ENCODE measurements at places on chromosomes 7 and 10. TPM values are rescaled to one million over a fixed set of nuclear protein-coding genes. Genes with fewer than 3 reads are reported as not detected.

Gene SPDYE2B
- total RNA-seq = not detected

Gene PNLIP
- not detected for total RNA-seq

Gene ZCWPW1
- 4.0 TPM for total RNA-seq

Gene ENTPD1
- 49.4 TPM for total RNA-seq

Gene LRRC17
- total RNA-seq = 0.69 TPM

Gene CYP26A1
- total RNA-seq = not detected

Gene AKR1E2
- total RNA-seq = 4.5 TPM

GRCh38 chr10:42951486-42952251 is 125.2 kb upstream of the RET start:
- no peak for DNase-seq

- no peak for DNase-seq
These were observed 238.5 kb downstream of the ZMYND11 start for GRCh38 chr10:373526-374309.

- no peak for DNase-seq
These were observed 790.3 kb upstream of the KCND2 start for GRCh38 chr7:119482671-119483070.

DNA sequence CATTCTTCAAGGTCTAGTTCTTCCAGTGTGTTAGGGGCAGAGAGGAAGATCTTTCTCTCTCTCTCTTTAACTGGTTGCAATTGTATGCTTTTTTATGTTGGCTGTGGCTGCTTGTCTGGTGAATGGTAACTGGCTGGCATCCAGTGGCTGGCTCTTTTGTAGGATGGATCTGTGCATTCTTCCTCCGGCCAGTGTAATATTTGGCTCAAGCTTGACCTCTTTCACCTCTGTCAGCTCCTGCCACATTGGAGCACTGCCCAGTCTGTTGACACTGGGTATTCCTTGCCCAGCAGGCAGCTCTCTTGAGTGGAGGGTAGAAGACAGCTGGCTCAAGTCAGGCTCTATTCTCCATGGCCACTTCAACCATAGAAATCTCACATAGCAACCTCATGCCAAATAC is 528.3 kb downstream of the PHTF2 start:
- no peak for DNase-seq

DNA sequence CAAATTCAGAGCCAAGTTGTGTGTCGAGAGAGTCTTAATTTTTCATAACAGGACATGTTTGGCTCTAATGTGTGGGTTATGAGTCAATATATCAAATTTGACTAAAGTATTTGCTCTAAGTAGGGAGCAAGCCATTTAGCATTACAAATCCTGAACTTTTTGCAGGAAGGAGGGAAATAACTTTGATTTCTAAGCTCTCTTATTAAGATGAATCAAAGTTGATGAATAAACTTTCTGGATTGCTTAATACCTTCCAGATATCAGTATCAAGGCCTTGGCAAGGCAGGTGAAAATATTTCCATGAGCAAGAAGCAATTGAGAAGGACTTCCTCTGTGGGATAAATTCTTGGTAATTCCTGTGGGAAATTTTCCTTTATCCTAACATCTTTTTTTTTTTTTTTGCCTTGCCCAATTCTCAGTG is 258.8 kb downstream of the AHR start:
- DNase-seq = no peak

GRCh38 chr10:55024713-55025112 is 223.7 kb upstream of the PCDH15 start:
- DNase-seq = no peak

- DNase-seq = no peak
These were observed 43.2 kb upstream of the ATRNL1 start for GRCh38 chr10:115049960-115050359.

DNA sequence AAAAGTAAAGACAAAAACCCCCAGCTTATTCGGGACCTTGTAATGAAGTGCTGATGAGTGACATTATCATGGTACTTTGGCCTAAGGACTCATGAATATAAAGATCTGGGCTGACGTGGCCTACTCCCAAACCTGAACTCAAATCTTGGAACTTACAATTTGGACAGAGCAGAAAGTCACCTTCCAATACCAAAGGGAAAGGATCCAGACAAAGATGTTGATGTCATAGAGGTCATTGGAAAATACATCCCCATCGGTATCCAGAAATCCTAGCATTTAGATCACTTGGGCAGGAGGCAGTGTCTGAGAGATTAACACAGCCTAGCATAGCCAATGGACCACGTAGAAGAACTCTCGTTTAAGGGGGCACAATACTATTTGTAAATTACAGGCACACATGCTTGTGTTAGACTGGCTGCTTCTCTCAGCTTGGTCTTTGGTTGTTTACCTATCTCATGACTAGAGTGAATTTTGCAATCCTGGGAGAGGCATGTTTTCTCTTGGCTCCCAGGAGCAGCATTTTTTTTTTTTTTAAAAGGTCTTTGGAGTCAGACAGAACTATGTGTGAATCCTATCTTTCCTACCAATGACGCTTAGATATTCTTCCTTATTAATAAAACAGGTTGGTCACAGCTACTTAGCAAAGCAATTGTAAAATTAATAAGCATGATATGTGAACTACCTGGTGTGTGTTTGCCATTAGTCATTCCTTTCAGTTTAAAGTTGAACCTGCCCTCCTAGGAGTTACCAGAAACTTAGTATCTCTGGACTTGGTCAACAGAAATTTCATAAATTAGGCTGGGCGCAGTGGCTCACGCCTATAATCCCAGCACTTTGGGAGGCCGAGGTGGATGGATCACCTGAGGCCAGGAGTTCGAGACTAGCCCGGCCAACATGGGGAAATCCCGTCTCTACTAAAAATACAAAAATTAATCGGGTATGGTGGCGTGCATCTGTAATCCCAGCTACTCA is 27.8 kb upstream of the MRPS33 start:
- DNase-seq = no peak

DNA sequence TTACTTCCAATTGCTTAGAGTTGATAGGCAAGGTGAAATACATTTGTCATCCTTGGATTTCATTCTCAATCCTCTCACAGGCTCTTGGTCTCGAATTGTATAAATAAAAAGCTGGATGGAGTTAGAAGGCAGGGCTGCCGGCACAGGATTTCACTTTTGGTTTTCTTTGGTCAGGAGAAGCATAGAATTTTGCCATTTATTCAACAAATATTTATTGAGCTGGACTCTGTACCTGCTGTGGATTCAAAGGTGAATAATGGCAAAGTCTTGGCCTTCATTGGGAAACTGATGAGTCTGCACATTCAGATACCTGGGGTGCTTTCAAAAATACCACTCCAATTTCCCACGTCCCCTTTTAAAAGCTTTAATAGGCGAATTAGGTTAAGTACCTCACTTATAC is 49.7 kb downstream of the PDK4 start:
- DNase-seq = no peak

DNA sequence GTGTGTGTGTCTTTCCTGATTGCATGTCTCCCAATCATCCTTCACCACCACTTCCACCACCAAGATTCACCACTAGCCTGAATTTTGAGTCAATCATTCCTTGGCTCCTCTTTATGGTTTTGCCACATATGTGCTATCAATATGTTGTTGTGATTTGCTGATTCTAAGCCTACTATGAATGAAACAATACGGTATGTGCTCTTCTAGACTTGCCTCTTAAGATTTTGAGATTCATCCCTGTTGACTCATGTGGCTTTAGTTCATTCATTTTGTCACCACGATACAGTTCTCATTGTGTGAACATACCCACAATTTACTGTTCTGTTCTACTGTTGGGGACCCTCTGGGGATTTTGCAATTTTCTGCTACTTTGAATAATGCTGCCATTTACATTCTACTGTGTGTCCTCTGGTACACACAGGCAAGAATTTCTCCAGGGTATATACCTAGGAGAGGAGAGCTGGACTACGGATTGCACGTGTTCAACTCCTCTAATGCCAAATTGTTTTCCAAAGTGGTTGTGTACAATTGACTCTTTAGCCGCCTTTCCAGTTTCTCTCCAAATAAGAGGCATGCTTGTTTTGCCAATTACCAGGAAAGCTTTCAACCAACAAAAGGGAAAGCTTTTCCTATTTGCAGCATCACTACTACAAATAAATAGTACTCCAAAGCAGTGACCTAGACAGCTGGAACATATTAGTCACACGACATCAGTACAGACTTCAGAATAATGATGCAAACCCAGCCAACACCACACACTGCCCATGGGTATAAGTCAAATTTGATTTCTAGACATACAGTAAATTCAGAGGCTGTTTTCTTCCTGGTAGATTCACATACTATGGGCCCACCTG is 30.0 kb downstream of the SGMS1 start:
- DNase-seq = no peak

- peak; percentile 47 for DNase-seq
These were observed 140.4 kb downstream of the NRBF2 start for GRCh38 chr10:63273577-63273976.

GRCh38 chr7:43537765-43538403 is 45.0 kb upstream of the STK17A start:
- DNase-seq = no peak

DNA sequence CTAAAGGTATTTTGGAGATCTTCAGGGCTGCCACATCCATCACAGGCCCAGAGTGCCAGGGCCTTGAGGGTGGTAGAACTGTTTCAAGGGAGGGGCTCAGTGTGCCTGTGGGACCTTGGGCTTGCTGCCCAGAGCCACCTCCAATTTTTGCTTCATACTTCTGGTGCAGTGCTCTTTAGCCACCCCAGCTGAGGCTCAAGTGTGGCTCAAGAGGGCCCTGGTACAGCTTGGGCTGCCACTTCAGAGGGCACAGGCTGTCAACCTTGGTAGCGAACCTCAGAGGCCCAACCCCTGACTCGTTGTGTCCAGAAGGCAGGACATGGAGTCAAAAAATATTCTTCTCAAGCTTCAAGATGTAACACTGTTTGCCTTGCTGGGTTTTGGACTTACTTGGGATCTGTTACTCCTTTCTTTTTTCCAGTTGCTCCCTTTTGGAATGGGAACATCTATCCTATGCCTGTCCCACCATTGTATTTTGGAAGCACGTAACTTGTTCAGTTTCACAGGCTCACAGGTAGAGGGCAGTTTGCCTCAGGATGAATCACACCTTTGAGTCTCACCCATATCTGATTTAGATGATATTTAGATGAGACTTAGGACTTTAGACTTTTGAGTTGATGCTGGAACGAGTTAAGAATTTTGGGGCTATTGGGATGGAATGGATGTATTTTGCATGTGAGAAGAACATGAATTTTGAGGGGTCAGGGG is 224.8 kb downstream of the RPS24 start:
- no peak for DNase-seq

DNA sequence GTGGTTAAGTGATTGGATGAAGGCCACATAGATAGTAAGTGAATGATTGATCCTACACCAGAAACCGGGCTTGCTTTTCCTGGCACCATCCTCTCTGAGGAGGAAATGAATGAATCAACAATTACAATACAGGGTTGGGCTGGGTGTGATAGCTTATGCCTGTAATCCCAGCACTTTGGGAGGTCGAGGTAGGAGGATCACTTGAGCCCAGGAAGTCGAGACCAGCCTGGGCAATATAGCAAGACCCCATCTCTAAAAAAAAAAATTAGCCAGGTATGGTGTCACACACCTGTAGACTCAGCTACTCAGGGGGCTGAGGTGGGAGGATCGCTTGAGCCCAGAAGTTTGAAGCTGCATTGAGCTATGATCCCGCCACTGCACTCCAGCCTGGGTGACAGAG is 111.5 kb downstream of the COL26A1 start:
- DNase-seq = no peak

GRCh38 chr10:14926061-14926470 is 27.8 kb downstream of the DCLRE1C start:
- DNase-seq = no peak

DNA sequence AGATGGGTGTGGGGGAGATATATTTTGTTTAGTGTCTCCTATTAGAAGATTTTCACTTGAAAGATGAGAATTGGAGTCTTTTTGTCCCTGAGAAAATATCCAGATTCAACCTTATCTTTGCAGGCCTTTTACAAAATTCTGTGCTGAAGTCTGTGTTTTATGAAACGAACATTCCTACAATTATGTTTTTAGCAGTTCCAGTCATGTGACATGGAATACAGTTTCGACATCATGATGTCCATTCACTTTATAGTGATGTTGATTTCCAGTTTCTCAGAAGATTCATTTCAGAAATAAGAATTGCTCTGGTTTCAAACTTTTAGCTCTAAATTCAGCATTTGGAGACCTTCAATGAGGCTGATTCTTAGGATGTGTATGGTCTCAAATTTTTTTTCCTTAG is 54.4 kb downstream of the CACNB2 start:
- DNase-seq = no peak

DNA sequence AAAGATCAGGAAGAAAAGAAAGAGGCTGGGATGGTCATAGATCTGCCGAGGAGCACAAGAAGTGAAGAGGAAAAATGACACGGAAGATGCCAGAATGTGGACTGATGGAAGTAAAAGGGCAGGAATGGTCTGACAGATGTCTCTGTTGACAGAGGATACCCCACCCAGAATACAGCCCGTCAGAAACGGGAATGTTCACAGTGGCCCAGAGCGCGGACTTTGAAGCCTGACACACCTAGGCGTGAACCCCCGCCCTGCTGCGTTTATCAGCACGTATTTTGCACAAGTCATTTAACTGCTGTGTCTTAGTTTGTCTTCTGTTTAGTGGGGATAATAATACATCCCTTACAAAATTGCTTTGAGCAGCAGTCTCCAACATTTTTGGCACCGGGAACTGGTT is 27.1 kb downstream of the AKR1B1 start:
- no peak for DNase-seq

Measured in CD4-positive, CD25-positive, alpha-beta regulatory T cell (primary cell).